ENCODE measurements at places on chromosomes 5 and 9.

DNA sequence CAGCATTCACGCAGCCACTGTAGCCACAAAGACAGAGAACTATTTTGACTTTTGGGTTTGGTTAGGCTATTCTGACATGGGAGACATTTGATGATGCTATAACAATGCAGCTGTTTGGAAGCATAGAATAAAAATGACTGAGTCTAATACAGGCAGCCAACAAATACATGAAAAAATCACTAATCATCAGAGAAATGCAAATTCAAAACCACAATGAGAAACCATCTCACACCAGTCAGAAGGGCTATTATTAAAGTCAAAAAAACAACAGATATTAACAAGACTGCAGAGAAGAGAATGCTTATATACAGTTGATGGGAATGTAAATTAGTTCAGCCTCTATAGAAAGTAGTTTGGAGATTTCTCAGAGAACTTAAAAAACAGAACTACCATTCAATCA is 107.1 kb upstream of the POC5 start:
- DNase-seq = no peak

GRCh38 chr9:104775574-104775936 is 11.6 kb downstream of the NIPSNAP3B start:
- no peak for DNase-seq

DNA sequence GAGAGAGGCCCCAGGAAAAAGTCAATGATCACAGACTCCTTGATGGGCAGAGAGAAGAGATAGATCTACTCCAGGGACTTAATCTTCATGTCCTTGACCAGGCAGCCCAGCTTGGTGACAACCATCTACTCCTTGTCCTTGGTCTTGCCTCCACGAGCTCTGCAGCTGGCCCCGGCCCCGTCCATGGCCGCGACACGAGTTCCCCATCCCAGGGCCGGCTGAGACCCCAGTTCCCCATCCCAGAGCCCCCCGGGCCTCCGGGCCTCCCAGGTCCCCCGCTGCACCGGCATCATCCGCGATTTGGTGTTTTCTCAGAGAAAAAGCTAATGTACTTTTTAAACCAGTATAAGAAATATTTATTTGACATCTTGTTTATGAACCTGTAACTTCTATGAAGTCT is 2.5 kb upstream of the PGGT1B start:
- DNase-seq = no peak

DNA sequence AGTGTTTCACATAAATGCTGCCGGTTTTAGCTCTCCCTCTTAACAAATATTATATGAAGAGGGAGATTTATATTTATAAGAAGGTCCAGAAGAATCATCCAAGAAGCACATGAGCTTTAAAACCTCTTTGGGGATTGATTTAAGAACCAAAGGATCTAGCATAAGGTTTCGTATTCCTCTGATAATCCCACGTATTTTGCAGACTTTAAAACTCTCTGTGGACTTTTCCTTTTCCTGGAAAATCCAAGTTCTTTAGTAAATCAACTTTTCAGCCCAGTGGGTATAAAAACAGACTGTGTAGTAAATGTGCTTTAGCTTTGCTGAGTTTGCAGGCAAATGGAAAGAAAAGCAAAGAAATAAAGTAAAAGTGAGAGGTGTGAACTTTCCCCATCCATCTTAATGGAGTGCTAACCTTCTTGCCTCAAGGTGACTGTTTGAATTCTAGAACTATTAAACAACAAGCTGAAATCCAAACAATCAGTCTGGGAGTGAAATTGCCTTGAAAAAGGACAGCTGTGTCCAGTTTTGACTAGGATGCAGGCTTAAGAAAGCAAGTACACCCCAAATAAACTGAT is 363.4 kb upstream of the SLC24A2 start:
- DNase-seq = no peak

DNA sequence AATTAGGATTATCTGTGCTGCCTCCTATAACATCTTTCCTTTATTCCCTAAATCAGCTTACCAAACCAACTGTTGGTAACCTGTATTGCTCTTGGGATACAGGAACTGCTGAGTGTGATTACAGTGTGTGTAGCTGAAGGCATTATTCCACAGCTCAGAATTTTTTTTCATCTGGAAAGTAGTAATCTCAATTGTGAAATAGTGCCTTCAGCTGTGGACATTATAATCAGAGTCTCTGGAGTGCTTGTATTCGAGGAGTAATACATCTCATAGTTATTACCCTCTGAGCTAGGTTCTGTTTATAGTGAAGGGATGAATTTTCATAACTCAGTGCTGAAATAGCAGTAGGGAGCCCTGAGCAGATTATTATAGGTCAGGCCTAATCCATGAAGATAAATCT is 199.5 kb downstream of the MAST4 start:
- no peak for DNase-seq

DNA sequence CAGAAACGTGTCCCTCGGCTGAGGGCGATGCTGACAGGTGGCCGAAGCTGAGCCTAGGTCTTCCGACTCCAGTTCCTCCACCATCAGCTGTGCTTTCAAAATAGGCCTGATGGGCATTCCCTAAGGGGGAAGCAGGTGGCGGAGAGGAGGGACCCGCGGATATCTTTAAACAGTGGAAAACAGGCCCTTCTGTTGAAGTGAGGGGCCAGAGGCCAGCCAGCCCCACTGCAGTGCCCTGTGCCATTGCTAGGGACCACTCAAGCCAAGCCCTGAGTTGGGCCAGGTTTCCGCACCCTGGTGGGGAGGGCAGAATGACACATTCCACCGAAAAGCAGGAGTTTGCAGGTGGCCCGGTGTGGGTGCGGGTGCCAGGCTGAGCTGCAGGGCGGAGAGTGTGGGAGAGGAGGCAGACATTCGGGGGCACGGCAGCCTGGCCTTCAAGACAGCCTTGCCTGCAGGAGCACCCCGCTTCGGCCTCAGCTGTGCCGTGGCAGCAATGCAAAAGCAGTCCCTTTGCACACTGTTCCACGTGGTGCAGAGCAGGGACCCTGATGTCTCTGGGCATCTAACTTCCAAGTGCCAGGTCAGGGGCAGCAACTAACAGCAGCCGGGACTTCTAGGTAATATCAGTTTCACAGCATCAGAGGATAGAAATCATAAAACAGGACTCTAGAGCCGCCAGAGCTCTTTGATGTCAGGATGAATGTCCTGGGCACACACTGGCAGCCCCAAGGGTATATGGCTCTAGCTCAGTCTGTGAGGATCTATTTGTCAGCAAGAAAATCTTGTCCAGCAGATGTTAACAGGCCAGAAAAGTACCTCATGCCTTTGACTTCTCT is 17.2 kb downstream of the HNRNPH1 start:
- no peak for DNase-seq

DNA sequence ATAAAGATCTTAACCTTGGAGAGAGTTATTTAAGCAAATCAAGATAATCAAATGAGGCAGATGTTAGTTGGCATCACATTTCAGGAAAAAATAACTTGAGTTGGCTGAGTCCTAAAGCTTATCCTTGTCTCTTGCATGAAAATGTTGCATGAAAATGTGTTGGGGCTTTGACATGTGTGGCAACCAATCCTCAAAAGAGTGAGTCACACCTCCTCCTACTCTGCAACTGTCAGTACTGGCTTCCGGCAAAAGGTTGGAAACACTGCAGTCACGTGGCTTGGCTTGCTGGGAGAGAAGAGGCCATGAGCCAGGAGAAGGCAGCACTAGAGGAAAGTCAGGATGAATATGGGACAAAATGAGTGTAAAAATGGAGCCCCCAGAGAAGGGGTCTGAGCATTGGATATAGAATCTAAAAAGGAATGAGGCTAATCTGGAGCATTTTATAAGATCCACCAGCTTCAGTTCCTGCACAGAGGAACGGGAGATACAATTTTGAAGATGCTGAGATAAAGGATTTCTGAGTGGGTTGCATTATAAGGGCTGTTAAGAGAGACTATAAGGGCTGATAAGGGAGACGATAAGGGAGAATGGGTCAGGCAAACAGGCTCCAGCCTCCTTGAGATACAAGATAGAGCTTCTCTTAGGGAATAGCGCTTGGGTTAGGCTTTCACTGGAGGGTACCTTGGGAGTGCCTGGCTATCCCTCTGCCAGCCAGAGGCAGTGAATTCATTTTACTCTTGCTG is 43.1 kb downstream of the SPATA31D1 start:
- DNase-seq = no peak

GRCh38 chr9:136947955-136948510 is 3.0 kb downstream of the C8G start:
- DNase-seq = no peak

GRCh38 chr5:50711280-50711679 is 44.8 kb downstream of the PARP8 start:
- no peak for DNase-seq

DNA sequence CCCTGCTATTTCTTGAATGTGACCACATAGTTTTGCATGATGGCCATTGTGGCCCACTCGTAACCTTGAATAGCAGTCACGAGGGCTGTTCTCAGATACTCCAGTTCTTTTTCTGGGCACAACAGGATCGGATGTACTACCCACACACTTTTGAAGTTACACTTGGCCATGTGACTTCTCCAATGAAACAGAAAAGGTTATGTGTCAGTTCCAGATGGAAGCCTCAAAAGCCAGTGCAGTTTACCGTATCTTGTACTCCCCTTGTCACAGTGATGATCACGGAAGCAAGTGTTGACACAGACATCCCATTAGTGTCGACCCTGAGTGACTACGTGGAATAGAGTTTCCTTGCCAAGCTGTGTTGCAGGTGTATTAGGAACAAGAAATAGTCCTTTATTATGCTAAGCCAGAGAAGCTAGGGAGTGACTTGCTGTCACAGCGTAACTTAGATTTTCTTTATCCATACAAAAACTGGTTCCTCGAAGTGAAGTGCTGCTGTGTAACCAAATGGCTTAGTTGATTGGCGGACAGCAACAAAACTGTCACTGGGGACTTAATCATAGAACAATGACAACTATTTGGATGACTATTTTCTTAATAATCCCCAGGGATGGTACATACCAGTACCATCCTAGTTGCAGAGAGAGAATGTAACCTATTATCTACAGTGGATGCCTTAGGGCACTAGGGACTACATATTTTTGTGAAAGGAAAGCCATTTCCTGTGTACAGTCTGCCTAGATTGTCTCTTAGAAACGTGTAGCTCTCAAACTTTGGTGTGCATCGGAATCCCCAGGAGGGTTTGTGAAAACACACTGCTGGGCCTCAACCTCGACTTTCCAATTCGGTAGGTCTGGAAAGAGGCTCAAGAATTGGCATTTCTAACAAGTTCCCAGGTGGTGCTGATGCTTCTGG is 90.1 kb upstream of the DMRT1 start:
- no peak for DNase-seq

GRCh38 chr5:97172227-97172626 is 10.8 kb downstream of the RIOK2 start:
- DNase-seq = no peak

DNA sequence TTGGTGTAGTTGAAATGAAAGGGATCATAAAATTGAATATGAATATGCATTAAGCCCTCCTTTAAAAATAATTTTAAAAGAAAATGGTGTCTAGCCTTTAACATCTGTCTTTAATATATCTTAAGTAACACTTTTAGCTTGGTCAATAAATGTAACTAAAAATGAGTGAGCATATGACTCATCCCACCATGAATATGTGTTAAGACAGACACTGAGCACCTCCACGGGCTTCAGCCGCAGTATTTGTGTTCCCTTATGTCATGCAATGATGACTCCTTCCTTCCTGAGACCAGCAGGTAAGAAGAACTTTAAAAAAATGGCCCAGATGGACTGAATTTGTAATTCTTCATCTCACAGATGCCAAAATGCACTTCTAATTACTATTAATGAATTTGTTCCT is 563.2 kb downstream of the NR2F1-AS1 start:
- DNase-seq = no peak

GRCh38 chr5:53940921-53941320 is 369.5 kb downstream of the ARL15 start:
- DNase-seq = no peak

GRCh38 chr5:36323926-36324781 is 22.5 kb upstream of the RANBP3L start:
- no peak for DNase-seq

- DNase-seq = no peak
Observed at GRCh38 chr5:80125962-80126480, 90.9 kb downstream of the THBS4 start.
